Skin of body (tissue), 3 donors: ENCODE measurements at places on chromosomes 7 and 10. TPM values are rescaled to one million over a fixed set of nuclear protein-coding genes. Genes with fewer than 3 reads are reported as not detected.

- DNase-seq, result no peak
Measured at GRCh38 chr7:137626469-137627067, 220.2 kb downstream of the DGKI start.

GRCh38 chr7:122310119-122311021 is 5.8 kb upstream of the FEZF1 start:
- DNase-seq, result no peak

DNA sequence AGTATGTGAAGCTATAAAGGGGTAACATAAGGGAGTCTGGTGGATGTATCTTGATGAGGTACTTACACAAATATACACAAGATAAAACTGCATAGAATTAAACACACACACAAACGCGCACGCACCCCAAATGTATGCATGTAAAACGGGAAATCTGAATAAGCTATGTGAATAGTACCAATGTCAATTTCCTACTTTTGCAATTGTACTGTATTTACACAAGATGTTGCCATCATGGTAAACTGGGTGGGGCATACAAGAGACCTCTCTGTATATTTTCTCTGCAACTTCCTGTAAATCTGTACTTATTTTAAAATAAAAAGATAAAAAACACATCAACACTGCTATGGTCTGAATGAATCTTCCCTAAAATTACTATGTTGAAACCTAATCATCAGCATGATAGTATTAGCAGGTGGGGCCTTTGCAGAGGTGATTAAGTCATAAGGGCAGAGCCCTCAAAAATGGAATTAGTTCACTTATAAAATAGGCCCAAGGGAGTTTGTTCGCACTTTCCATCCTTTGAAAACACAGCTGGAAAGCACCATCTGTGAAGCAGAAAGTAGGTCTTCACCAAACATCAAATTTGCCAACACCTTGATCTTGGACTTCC is 30.1 kb downstream of the TPK1 start:
- no peak for DNase-seq

DNA sequence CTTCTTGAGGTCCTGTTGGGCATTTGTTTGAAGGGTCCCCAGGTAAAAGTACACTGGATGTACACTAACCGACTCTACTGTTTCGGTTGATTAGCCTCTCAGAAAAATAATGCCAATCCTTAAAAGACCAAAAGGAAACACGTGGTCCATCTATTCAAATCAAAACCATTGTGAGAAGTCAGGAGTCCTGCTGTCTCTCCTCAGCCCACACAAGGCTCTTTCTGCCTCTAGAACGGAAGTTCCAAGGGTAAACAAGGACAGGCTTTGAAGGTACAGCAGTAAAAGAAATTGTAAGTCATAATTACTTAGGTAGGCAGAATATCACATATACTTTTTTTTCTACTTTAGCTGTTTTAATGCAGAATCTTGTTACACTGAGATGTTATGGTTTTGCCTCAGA is 71.7 kb upstream of the TPK1 start:
- DNase-seq, result no peak

DNA sequence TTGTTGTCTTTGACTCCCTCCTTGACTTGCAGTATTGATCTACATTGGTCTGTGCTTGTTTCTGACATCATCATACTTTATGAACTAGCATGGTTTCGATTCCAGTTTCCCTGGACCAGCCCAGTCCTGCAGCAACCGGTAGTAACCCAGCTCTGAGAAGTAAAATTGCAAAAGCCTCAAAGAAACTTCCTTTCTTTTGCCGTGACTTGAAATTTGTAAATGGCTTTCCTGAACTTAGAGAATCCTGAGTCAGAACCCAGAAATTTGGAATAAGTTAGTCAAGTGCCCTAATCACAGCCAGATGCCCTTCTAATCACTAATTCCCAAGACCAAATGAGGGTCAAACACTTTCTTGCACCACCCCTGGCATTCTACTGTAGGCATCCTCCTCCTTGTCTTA is 15.0 kb downstream of the TAS2R60 start:
- DNase-seq, result no peak

DNA sequence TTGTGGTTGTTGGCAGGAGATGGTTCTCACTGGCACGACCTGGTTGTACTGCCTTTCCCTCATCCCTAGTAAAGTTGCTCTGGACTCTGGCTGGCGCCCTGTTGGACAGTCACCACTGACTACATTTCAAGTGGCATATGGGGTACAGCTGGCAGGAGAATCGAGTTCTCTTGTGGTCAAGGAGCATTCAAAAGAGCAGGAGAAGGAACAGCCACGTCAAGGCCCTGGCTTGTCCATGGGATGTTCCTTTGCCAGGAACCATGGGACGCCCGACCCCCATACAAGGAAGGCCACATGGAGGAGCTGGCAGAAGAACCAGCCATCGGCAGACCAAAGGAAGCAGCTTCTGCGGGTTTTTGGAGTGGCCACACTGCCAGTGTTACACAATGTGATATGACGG is 87.0 kb upstream of the SLC25A13 start:
- no peak for DNase-seq

DNA sequence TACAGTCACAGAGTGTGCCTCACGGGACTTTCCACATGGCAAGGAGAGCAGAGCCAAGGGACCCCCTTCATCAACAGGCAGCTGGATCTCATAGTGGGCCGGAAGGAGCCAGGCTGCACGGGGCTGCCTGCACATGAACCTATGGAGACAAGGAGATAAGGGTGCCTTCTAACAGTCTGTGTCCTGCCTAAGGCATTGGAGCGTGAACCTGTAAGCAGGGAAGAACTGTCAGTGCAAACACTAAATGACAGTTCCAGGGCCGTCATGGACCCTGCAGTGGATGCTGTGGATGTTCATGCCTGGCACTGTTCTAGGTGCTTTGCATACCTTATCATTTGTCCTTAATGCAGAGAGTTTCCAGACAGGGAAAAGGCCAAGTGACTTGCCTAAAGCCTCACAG is 85.9 kb downstream of the WIPF3 start:
- no peak for DNase-seq

GRCh38 chr10:70053841-70054288 is 1.2 kb downstream of the MACROH2A2 start:
- DNase-seq, result no peak

- DNase-seq, result no peak
Measured at GRCh38 chr10:114061789-114062188, 18.1 kb downstream of the ADRB1 start.

DNA sequence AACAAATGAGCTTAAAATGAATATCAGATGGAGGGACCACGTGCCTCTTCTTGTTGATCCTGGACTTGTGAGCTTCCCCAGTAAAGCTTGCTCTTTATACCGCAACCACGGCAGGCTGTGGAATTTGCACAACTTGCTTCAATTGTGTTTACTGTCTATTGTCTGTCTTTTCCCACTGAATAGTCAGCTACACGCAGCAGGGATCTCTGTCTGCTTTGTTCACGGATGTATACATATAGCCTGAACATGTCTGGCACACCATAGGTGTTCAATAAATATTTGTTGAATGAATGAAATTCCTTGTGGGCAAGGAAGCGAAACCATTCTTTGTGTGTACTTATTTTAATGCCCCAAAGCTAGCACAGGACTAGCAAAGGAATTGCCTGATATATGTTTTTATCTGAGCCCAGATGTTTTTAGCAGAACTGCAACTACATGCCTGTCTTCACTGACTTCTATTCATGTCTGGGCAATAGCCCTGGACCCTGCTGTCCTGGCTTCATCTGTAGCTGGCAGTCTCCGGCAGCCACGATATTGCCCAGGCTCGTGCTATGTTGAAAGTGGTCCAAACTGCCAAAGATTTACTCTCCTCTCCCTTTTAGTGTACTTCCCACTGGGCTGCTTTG is 29.9 kb upstream of the IFRD1 start:
- DNase-seq, result peak; percentile 37

- peak; percentile 33 for DNase-seq
Measured at GRCh38 chr10:74924251-74924963, 98.0 kb downstream of the KAT6B start.

DNA sequence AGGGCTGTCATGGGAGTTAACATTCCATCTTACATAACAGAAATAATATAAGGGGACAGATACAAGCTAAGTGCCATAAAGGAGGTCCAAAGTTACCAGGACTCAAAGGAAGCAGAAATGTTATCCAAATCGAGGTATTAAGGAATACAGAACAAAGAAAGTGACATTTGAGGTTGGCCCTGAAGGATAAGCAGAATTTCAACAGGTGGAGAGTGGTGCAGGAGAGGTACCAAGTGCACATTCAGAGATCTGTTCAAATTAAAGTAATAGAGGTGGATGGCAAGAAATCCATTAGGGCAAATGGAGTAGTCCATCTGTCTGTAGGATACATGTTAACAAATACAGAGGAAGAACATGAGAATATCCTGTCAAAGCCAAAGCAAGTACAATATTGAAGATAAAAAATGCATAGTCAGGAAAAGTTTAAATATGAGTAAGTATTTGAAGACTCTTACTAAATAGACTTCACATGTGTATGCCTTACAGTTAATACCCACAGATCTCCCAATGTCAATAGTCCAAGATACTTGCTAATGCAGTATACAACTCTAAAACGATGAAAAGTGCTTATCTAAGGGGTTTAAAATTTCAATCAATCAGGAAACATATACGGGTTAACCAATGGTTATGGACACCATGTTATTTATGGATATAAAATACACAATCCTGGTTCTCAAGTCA is 10.0 kb downstream of the CDK6 start:
- no peak for DNase-seq

DNA sequence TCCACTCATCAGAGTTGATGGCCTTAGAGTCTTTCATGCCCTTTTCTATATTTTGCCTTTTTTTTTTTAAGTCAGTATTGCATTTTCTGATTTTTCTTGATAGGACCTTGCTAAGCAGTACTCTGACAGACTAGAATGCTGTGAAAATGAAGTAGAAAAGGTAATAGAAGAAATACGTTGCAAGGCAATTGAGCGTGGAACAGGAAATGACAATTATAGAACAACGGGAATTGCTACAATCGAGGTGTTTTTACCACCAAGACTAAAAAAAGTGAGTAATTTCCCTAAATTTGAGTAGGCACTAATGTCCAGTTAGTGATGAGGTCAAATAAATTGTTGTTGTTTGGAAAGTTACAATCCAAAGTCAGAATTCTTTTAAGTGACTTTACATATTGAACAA is 7.4 kb downstream of the NUB1 start:
- DNase-seq, result no peak

GRCh38 chr7:124074007-124074406 is 41.1 kb upstream of the TMEM229A start:
- DNase-seq, result no peak

- DNase-seq, result peak; percentile 77
Measured at GRCh38 chr7:94431619-94432280, 37.1 kb downstream of the COL1A2 start.

DNA sequence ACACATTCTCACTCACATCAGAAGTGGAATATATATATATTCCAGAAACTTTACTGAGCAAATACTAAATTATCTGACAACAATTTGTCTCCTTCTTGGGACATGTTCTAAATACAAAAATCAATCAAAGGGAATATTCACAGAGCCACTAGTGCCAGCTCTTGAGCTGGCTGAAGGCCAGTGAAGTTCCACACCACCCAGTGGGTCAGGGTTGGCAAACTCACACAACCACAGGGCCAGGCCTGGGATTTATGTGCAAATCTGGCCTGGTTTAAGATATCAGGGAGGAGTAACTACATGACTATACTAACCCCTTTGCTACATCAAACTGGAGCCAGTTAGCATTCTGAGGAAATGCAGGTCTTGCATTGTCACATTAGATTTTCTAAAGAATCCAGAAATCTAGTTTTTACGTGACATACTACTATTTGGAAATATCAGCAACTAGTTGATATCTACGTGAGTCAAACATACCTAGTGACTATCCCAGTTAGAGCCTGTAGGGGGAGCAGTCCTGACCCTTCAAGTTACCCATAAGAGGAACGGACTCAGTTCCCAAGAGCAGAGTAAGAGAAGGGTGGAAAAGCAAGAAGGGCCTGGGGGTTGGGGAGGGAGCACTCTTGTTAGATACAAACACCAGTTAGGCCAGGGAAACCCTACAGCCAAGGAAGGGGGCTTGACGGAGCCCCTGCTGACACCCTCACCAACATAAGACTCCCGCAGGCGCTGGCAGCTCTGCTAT is 600.4 kb downstream of the KCNMA1 start:
- no peak for DNase-seq

DNA sequence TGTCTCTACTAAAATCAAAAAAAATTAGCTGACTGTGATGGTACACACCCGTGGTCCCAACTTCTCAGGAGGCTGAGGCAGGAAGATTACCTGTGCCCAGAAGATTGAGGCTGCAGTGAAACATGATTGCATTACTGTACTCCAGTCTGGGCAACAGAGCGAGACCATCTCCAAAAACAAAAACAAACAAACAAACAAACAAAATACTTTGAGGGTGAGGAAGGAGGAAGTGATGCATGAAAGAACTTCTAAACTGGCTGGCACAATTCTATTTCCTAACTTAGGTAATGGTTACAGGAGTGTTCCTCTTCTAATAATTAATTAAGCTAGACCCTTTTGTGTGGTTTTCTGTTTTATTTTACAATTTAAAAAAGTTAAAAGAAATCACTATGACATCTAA is 15.5 kb downstream of the WAPL start:
- no peak for DNase-seq

DNA sequence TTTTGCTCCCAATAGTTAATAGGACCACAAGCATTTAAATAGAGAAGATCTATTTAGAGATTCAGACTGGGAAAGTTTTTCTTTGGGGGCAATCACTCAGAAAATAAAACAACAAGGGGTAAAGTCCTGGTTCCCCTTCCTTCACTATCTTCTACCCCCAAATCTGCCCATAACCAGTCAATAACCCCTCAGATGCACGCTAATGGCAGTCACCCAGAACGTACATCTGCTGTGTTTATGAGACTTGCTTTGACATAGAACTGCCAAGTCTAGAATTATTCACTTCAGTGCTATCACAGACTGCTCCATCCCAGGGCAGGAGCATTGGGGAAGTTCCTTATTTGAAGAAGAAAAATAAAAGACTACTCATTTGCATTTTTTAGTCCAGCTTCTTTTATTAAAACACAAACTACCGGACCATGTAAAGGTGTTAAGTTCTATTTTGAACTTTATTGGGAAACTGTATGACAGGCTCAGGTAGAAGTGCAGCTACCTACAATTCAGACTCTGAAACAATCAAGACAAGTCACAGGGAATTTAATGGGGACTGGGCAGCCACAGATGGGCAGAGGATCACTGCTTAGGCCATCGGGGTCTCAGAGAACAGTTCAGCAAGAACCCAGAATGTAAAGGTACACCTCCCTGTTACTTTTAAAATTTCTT is 38.4 kb downstream of the ANK3 start:
- DNase-seq, result no peak

Gene TMEM270
- not detected for total RNA-seq

Gene NODAL
- total RNA-seq, result not detected

Gene EN2
- total RNA-seq, result under 0.01 TPM

Gene C10orf62
- total RNA-seq, result 0.20 TPM

Gene PNLIPRP3
- 5.8 TPM for total RNA-seq

Gene OR6V1
- not detected for total RNA-seq

Gene GATA3
- 16.0 TPM for total RNA-seq

Gene CDK1
- 40.3 TPM for total RNA-seq

Gene FLNC
- total RNA-seq, result 106 TPM

Gene PRKG1
- 41.8 TPM for total RNA-seq

Gene TTYH3
- 28.3 TPM for total RNA-seq
